ENCODE measurements at places on chromosomes 11 and 22.

DNA sequence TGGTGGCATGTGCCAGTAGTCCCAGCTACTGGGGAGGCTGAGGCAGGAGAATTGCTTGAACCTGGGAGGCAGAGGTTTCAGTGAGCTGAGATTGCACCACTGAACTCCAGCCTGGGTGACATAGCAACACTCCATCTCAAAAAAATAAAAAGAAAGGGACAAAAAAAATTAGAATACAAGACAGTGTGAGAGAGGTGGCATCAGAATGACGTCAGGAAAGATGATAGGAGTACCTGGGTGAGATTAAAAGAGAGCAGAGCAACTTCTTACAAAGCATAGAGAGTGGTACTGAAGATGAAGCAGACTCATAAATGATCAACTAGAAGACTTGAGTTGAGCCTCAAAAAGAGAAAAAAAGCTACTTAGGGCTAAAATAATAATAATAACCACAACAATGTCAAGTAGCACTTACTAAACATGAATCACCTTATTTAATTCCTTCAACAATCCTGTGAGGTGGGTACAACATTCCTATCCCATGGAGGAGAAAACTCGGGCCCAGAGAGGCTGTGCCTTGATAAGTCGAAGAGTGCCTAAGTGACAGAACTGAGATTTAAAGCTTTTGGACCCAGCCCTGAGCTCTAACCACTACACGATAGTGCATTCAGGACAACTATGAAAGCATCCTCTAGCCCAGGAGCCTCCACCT, 5.2 kb upstream of the SLN start:
- no peak for DNase-seq

DNA sequence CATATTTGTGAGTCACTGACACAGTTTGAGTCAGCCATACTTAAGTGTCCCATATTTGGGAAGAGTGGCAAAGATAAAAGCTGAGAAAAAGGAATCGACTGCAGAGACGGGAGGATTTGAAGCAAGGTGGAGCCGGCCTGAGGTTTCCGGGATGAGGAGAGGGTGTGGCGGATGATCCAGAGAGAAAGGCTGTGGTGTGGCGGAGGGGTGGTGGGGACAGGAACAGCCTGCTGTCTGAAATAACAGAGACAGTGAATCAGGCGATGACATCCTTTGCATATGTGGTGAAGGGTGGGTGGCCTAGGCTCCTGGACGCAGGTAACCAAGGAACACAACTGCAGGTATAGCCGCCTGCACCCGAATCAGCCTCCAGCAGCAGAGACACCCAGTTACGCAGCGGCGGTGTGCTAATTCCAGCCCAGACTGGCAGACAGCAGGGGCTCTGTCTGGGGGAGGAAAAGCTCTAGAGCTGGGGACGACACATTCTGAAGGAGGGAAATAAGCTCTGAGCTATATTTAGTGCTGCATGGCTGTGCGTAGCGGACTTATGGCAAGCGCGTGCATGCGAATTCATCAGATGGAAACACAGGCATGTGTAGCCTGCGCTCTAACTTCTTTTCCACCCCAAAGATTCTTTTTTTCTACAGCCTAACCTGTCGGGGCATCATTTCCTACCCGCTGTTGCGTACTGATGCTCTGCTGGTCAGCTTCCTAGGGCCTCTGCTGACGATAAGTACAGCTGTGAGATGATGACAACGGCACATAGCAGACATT, 62.7 kb upstream of the BARX2 start:
- no peak for DNase-seq

DNA sequence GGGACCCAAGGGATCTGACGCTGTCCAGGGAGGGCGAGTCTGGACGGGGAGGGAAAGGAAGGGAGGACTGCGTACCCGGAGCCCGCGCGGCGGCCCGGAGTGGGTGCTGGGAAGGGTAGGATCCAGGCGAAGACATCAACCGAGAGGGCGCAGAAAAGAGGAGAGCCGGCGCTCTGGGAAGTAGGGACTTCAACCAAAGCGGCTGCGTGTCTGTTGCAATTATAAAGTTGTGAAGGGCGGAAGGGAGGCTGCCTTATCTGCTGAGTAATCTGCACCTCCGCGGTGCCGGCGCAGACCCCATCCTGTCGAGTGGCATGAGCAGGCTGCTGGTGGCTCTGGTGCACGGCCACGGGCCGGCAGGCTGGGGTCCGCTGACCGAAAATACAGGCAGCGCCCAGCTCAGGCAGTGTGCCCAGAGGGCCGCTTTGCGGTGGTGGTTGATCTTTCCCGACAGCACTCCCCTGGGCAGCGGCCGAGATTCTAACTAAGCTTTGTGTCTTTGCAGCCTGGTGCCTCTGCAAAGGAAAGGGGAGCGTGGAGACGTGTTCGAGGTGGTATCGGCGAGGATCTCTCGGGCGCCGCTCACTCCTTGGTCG, 978 bp downstream of the C11orf87 start:
- DNase-seq: peak; percentile 19

GRCh38 chr11:5686426-5686825, 1.6 kb upstream of the TRIM5 start:
- DNase-seq: no peak

DNA sequence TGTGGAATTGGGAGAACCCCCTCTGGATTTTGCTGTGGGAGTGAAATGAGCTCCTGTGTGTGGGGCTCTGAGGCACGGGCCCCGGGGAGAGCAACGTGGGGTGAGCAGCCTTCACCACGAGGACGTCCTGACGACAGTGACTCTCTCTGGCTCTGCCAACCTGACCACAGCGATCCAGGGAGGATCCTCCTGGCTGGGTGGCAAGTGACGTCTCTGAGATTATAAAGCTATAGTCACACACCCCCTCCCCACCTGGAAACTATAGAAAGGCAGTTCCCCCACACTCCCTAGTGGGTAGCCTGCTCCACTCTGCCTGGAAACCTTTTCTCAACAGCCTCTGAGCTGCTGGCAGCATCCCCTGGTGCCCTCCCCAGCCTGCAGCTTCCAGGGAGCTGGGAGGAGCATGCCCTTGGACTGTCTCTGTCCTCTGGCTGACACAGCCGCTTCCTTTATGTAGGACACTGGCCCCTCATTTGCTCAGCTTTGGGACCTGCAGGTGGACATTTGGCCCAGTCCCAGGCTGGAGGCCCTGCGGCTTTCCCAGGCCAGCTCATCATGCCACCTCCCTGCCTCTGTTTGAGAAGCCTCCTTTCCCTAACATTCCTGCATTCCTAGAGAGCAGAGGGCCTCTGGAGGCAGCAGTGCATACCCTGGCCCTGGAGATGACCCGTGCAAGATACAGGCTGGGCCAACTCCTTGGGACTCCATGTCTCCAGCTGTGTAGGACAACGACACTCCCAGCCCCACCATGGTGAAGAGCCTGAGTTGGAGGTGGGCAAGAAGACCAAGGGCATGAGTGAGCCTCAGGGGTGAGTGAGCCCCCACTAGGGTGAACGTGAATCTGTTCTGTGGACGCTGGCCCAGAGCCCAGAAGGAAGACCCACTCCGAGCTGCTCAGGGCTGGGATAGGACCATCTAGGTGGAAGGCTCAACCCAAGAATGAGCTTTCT, 314.0 kb downstream of the NTM start:
- DNase-seq: no peak

- no peak for DNase-seq
Observed at GRCh38 chr11:83205608-83206185, 12.2 kb downstream of the ANKRD42 start.

GRCh38 chr11:70478166-70478890, 80.0 kb downstream of the CTTN start:
- no peak for DNase-seq

GRCh38 chr11:83008581-83008923, 63.1 kb downstream of the RAB30 start:
- DNase-seq: no peak

DNA sequence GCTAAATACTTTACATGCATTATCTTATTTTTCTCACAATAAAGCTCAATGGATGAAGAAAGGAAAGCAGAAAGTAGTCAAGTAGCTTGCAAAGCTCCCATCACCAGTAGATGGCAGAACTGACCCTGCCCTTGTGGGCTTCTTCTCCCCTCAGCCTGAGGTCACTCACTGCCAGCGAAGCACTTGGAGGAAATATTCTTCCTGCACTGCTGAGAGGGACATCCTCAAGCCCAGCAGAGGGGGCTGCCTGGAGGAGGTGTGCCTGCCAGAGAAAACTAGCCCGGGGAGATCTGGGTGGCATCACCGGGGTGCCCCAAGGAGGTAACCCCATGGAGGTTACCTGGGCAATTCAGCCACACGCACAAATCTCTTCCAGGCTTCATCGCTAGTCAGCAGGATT, 6.6 kb downstream of the APOL4 start:
- DNase-seq: peak; percentile 34

GRCh38 chr11:61174273-61174672, 13.0 kb upstream of the VPS37C start:
- no peak for DNase-seq

- DNase-seq: no peak
Observed at GRCh38 chr22:48734961-48735360, 1092.7 kb downstream of the BRD1 start.

GRCh38 chr11:133180201-133180600, 352.1 kb downstream of the OPCML start:
- DNase-seq: no peak

DNA sequence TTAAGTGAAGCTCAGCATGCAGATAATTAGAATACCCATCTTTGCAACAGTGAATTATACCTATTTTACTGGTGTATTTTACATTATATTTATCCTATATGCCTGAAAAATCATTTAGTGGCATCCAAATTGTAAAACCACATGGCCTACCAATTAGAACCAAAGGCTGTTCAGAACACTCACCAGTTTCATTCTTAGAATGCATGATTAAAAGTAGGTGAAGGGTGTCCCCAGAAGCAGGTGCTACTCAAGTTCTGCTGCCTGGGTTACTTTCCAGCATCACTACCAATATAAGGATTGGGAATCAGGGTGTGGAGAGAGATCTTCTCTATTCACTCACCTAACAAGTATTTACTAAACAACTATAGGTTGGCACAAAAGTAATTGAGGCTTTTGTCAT, 103.3 kb downstream of the SGSM3 start:
- DNase-seq: no peak

DNA sequence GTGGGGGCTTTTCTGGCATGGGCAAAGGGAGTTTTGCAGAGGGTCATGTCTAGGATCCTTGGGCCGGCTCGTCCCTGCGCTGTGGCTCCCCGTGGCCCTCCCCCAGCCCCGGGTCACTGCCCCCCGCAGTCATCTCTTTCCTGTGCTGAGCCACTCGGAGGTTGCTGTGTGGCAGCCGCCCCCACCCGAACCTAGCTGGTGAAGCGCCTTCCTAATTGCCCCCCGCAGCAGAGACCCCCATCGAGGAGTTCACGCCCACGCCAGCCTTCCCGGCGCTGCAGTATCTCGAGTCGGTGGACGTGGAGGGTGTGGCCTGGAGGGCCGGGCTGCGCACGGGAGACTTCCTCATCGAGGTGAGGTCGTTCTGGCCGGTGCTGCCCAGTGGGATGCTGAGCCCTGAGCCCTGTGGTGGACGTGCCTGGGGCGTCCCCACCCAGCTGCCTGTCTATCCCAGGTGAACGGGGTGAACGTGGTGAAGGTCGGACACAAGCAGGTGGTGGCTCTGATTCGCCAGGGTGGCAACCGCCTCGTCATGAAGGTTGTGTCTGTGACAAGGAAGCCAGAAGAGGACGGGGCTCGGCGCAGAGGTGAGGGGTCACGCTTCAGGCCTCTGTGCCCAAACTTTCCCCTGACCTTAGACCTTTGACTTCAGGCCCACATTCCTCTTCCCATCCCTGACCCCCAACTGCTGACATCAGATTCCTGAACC, 32.0 kb downstream of the SHANK3 start:
- DNase-seq: no peak

DNA sequence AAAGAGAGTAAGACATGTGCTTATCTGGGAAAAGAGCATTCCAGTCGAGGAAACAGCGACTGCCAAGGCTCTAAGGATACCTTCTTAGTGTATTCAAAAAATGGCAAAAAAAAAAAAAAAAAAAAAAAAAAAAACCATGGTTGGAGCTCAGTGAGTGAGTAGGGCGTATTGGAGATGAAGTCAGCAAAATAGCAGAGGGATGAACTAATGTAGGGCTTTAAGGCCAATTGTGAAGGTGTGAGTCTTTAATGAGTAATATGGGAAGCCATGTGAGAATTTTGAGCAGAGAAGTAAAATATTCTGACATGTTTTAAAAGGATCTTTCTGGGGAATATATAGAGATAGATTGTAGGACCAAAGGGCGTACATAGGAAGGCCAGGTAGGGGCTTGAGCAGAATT, 498.6 kb upstream of the ISX start:
- no peak for DNase-seq

DNA sequence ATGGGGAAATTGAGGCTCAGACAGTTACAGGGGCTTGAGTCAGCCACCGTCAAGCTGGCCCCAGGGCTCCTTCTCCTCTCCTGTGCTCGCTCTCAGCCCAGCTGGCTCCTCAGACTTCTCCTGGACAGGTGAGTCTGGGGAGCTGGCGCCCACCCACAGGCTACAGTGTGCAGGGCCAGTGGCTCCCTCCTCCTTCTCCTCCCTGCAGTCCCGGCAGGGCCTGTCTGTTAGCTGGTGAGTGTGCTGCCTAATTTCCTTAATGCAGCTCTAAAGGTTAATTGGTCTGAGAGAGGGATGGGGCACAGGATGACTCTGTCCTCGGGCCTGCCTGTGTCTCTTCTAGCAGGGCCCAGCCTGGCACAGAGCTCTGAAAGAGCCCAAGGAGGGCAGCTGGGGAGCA, 31.7 kb downstream of the LMO1 start:
- DNase-seq: no peak

DNA sequence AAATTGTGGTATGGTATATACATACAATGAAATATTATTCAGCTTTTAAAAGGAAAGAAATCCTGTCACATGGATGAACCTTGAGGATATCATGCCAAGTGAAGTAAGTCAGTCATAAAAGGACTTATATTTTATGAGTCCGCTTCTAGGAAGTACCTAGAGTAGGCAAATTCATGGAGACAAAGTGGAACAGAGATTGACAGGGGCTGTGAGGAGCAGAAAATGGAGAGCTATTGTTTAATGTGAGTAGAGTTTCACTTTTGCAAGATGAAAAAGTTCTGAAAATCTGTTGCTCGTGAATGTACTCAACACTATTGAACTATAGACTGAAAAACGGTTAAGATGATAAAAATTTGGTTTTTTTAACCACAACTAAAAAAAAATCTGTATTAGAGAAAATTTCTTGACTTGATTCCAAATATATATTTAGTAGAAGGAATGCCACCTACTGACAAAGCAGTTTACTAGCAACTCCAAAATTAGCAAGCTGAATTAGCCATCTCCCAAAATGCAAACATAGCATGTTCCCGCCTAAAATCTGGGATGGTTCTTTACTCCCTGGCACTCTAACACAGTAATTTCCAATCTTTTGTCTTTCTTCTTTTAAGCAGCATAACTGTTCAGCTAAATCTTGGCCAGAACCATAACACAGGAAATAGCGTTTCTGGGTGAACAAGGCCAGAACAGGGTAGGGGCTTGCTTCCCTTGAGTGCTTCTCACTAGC, 1.5 kb downstream of the UFD1 start:
- no peak for DNase-seq

GRCh38 chr11:109192864-109193263, 229.1 kb upstream of the C11orf87 start:
- no peak for DNase-seq
